GM04503 (cell line): ENCODE measurements at places on chromosomes 4 and X.

- peak; percentile 83 for DNase-seq
Observed at GRCh38 chr4:140071806-140072205, 82.2 kb downstream of the MAML3 start.

DNA sequence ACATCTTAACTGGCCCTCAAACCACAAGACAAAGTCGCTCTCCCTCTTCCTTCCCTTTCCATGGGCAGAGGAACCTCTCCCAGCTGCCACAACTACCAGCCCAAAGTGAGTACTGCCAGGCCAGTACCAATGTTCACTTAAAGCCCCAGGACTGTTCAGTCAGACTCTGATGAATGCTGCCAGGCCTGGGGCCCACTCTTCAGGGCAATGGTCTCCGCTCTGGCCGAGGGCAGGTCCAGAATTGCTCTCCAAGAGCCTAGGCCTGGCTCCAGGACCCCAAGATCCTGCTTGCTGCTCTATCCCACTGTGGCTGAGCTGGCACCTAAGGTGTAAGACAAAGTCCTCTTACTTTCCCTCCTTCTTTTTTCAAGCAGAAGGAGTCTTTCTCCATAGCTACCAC is 790.9 kb downstream of the KLHL13 start:
- DNase-seq, result no peak

DNA sequence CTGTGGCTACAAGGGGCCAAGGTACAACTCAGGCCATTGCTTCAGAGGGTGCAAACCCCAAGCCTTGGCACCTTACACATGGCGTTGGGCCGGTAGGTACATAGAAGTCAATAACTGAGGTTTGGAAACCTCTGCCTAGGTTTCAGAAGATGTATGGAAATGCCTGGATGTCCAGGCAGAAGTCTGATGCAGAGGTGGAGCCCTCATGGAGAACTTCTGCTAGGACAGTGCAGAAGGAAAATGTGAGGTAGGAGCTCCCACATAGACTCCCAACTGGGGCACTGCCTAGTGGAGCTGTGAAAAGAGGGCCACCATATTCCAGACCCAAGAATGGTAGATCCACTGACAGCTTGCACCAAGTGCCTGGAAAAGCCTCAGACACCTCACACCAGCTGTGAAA is 92.1 kb upstream of the SFRP2 start:
- DNase-seq, result no peak

DNA sequence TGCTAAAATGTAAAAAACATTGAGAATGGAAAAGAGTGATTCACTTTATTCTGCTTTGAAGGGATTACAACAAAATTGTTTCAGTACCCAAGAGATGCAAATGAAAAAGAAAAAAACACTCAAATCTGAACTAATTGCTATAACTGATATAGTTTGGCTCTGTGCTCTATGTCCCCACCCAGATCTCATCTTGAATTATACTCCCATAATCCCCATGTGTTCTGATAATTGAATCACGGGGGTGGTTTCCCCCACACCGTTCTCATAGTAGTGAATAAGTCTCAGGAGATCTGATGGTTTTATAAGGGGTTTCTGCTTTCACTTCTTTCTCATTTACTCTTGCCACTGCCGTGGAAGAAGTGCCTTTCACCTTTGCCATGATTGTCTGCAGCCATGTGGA is 213.6 kb upstream of the GALNTL6 start:
- no peak for DNase-seq

- no peak for DNase-seq
Observed at GRCh38 chrX:8783097-8783713, 18.0 kb downstream of the FAM9A start.

- DNase-seq, result no peak
Observed at GRCh38 chr4:76758290-76758882, 139.6 kb downstream of the SOWAHB start.

DNA sequence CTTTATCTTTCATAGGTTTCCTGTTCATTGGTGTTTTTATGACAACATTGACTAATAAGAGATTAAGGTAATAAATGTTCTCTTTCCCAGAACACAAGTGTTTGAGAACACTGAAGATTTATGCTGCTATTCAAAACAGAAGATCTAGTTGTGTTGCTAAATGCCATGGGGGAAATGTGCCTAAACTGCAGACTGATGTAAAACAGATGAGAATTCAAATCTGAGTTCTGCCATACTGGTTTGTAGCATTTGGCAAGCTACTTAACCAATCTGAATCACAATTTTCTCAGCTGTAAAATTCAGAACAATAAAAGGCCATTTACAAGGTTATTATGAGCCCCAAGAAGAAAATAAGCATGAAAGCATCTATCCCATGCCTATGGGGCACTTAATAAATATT is 2.3 kb downstream of the SLC10A6 start:
- peak; percentile 56 for DNase-seq

DNA sequence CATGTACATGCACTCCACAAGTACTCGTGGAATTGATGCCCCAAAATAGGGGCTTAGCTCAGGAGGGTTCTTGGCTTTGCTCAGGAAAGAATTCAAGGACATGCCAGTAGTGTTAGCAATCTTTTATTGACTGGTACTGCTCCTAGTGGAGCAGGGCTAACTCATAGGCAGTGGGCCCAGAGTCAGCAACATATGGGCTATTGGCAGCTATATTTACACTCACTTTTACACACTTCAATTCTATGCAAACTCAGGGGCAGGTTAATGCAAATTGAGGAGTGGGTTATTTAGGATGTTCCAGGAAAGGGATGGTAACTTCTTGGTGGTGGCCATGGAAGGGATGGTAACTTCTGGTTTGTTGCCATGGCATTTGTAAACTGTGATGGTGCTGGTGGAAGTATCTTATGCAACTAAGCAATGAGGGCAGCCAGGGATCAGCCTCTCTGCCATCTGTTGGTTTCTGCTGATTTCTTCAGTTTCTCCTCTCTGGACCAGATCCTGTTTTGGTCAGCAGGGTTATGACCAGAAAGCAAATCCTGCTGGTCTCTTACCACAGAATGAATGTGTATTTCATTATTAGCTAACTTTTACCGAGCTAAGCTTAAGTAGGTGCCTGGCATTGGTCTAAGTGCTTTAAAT is 69.2 kb upstream of the FAT1 start:
- DNase-seq, result peak; percentile 72

- DNase-seq, result no peak
Observed at GRCh38 chrX:69015564-69016292, 149.5 kb downstream of the PJA1 start.

DNA sequence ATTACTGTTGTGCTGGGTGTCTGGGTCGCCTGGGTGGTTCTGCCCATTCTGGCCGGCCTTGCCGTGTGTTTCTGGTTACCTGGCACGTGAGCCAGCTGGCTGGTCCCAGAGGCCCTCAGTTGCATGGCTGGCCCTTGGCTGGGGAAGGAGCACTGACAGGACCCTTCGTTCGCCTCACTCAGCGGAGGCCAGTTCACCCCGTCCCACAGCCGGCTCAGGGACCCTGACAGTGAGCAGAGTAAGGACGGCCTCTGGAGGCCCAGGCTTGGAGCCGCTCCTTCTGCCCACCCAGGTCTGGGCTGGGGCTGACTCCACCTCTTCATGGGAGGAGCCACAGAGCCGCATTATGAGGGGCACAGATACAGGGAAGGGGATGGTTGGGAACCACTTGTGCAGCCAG is 20.3 kb upstream of the HGFAC start:
- DNase-seq, result no peak

DNA sequence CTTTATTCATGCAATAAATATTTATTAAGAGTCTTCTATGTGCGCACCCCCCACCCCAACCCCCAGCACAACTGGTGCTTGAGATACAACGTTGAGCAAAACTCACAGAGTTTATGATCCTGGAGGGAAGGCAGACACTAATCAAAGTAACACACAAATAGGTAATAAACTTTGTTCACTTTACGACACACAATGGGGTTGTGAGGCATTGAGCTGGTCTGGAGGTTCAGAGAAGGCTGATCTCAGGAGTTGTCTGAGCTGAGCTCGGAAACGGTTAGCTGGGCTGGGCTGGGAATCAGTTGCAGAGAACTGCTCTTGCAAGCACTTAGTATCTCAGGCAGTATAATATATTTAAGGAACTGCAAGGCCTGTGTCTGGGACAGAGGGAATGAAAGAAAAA is 238.5 kb downstream of the SCFD2 start:
- DNase-seq, result no peak

DNA sequence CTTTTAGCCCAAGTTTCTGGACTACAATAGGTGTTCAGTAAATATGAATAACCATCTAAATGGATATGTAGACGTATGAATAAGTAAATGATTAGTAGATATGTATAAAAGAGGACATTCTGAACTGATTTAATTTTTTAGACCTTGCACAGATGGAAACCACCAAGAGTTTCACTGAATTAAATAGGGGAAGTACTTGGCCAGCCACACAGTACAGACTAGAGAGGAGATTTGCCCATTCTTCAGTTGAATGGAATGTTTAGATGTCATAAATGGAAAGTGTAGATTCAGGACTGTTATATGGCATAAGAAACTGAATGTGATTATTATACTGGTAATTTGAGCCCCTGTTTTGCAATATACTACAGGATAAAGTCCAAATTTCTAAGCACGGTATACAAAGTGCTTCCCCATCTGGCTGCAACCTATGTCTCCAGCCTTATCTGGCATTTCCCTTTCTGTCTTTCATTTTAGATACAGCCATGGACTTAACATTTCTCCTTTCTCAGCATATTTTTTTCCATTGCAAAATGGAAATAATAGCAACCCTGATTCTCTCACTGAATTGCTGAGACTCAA is 137.8 kb upstream of the HS3ST1 start:
- no peak for DNase-seq

- no peak for DNase-seq
Observed at GRCh38 chrX:21946925-21947641, 6.6 kb downstream of the SMS start.

DNA sequence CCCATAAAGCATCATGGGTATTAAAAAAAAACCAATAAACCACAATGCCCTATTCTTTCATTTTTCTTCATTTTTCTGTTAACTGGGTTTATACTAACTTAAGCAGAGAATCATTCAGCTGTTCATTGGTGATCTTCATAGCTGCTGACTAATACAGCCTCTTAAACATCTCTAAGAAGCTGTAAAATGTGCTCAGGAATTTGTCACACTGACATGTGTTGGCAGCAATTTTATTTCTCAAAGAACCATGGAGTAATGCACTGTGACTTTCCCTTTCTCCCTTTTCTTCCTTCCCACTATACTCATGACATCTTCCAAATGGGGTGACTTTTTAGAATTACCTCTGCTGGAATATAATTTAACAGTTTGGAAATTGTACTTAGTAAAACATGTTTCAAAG is 315.4 kb downstream of the ANTXR2 start:
- DNase-seq, result peak; percentile 1

- no peak for DNase-seq
Observed at GRCh38 chr4:48902266-48902665, 4.3 kb downstream of the OCIAD2 start.

GRCh38 chr4:117983541-117984365 is 50.5 kb upstream of the NDST3 start:
- no peak for DNase-seq

DNA sequence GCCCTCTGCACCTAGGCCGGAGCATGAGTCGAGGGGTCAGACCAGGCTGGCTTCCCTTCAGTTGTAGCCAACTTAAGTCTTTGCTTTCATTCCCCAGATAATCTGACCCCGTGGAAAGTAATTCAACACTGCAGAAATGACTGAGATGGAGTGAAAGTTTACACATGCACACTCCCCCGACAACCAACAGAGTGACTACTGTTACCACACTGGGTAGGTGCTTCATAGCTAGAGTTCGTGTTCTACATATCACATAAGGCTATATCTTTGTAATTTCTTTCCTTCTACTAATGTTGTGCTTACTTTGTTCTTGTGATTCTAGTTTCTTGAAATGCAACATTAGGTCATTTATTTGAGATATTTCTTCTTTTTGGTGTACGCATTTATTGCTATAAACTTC is 7.2 kb upstream of the CTAG2 start:
- DNase-seq, result no peak

- DNase-seq, result no peak
Observed at GRCh38 chr4:53060278-53060677, 198.2 kb downstream of the RASL11B start.

- no peak for DNase-seq
Observed at GRCh38 chrX:49862093-49862492, 17.2 kb upstream of the USP27X start.

DNA sequence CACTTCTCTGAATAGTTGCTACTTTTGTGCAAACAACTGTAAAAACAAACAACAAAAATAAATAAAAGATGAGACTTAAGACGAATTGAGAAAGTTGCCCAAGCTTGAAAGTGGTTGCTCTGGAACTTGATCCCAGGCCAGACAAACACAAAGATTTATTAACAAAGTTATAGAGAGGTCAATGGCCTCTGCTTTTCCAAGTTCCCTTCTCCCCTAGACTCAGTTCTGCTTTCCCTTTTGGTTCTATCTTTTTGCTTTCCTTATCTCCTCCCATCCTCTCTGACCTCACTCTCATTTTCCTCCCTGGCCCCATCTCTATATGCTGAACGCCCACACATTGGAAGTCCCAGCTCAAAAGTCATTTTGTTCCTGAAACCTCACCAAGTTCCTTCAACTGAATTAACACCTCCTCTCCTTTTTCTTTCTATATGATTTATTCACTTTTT is 82.7 kb downstream of the MXRA5 start:
- no peak for DNase-seq

GRCh38 chrX:104864296-104864695 is 298.3 kb downstream of the IL1RAPL2 start:
- DNase-seq, result no peak

GRCh38 chr4:174457468-174457867 is 64.8 kb downstream of the HPGD start:
- DNase-seq, result no peak

DNA sequence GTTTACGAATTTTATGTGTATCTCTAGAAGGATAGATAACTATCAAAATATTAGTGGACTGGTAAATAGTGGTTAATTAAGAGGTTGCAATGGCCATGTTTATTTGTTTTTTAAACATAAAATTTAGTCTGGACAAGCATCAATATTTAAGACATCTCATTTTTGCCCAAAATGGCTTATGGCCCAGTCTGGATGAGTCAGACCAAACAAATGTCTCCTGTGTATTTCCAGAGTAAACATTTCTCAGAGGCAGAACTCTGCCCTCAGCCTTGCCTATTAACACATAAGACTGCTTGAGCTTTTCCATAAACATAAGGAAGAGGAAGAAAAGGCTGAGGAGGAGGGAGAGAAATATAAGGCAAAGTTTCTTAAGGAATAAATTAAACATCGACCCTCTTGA is 277.1 kb upstream of the DIAPH2 start:
- DNase-seq, result peak; percentile 39

DNA sequence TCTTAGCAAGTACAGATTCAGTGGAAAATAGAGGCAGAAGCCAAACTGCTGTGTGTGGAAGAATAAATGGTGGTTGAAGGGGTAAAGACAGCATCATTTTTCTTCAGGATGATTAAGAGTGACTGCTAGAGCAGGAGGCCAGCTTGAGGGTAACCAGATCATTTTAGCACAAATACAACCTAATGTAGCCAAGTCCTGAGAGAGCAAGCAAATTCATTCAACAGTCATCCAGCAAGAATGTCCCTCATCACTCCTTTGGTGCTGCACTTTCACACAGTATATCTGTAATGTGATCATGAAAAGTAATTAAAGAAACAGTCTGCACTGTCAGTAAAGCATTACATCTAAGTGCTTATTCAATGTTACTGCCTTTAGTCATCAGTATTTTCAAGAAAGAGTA is 44.8 kb downstream of the NPFFR2 start:
- no peak for DNase-seq

- no peak for DNase-seq
Observed at GRCh38 chr4:21366312-21366711, 582.3 kb downstream of the KCNIP4 start.
